AG04449 (cell line): ENCODE measurements at places on chromosomes 4 and X.

GRCh38 chr4:921830-922331, 10.2 kb downstream of the GAK start:
- DNase-seq, result no peak

- DNase-seq, result no peak
Observed at GRCh38 chrX:16476692-16477091, 173.3 kb upstream of the S100G start.

DNA sequence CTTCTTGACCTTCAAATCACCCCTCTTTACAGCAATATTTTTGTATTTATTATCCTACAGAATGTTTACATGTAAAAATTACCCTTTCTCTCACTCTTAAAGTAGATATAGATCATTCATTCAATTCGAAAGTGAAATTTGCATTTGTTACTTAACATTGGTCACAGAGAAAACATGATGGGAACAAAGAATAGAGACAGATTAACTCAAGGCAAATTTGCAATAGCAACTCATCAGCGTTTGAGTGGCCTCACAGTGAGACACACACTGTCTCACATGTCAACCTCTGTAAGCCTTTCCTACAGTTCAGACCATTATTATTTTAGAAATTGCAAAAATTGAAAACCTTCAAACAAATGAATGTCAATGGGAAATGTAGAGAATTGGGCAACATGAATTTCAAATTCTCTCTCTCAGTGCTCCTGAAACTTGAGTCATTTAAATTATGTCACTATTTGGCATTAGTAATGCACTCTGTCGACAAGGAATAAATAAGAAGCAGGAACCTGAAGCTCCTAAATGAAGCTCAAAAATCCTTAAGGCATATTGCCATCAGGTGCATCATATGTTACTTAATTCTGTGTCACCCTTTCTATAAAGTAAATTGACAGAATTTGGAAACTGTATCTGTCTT, 148.3 kb upstream of the ANXA10 start:
- no peak for DNase-seq

GRCh38 chr4:76779740-76780459, 118.0 kb downstream of the SOWAHB start:
- no peak for DNase-seq

- DNase-seq, result no peak
Observed at GRCh38 chr4:2649604-2650114, 106.5 kb downstream of the TNIP2 start.

DNA sequence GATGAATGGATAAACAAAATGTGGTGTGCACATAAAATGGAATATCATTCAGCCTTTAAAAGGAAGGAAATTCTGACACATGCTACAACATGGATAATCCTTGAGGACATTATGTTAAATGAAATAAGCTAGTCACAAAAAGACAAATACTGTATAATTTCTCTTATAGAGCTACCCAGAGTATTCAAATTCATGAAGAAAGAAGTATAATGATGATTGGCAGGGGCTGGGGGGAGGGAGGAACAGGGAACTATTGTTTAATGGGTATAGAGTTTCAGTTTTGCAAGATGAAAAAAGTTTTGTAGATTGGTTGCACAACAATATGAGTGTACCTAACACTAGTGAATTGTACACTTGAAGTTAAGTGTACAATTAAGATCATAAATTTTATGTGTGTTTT, 153.9 kb upstream of the STK26 start:
- DNase-seq, result no peak

DNA sequence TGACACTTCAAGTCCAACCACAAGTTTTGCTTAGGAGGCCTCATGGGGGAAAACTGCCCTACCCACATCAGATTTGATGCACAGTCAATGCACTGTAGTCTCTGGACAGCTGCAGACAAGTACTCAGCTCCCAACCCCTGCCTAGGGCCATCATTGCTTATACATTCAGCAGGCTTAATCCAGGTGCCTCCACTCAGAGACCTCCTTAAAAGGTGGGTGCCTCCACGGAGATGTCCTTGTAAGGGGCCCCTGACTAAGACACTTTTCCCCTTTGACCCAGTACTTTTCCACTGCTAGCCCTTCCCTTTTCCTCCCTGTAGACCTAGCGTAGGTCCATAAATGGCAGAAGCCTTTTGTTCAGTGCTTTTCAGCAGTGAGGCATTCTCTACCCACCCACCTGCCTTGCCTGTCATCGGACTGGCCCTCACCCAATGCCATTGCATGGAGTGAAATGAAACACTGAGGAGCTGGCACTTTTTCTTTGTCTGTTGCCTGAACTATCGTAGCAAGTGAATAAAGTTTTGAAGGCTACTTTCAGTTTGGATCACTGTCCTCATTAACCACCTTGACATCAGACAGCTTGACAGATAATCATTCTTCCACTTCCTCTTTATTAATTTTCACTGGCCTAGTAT, 23.8 kb upstream of the PLK4 start:
- DNase-seq, result peak; percentile 80

- no peak for DNase-seq
Observed at GRCh38 chrX:100263650-100264049, 146.4 kb downstream of the PCDH19 start.

GRCh38 chr4:85805891-85806290, 330.9 kb downstream of the ARHGAP24 start:
- DNase-seq, result no peak

- DNase-seq, result no peak
Observed at GRCh38 chr4:27084685-27085361, 224.2 kb downstream of the STIM2 start.

DNA sequence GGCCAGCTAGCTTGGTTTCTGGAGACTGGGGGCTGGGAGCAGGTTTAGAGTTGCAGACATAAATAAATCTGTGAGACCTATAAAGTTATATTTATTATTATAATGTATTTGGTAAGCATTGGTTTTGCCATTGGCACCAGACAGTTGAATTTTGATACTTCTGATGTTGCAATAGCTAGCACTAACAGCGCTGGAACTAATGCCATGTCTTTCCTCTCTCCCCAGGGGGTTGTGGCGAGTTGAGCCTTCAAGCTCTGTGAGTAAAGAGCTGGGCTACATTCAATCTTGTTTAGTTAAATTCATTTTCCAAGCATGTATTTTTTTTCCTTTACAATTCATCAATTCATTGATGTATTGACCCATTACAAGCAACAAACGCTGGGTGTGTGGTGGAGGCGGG, 358.7 kb upstream of the NR3C2 start:
- DNase-seq, result no peak

GRCh38 chr4:10809905-10810304, 125.3 kb upstream of the CLNK start:
- DNase-seq, result no peak

GRCh38 chr4:24843096-24843495, 47.7 kb downstream of the SOD3 start:
- no peak for DNase-seq

DNA sequence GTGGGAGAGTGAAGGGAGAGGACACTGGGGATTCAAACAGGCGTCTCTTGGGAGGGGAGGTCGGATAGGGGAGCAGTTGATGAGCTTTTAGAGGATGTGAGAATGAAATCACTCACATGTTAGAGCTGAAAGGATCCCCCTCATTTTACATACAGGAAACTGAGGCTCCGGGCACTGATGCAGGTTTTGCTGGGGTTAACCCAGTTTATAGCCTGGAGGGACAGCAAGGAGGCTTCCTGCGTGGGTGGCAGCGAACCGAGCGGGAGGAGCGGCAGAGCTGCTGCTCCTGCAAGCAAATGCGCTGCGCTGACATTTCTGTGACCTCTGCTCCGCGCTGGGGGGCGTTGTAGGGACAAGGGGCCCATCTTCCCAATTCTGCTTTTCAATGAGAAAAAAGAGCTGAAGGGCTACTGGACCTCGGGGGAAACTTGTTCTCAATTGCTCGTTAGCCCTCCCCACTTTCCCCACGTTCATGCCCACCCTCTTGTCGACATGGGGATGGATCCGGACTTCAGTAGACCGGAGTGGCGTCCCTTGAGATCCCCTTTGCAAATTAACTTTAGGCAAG, 1.2 kb upstream of the NEUROG2 start:
- DNase-seq, result no peak

DNA sequence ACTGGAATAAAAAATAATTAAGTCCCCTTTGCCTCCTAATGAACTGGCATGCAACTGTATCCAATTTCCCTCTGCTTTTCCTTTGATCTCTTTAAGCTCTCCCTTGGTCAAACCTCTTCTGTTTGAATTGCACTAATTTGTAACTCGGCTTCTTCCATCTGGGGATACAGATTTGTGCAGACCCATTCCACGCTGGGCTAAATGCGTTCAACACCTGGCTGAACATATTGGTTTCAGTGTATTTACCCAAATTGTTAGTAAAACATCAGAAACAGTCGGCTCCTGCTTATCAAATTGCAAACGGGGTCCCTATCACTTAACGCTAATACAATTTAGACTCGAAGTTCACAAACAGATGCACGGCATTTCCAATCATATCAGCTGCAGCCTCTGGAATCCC, 124.9 kb upstream of the TAPT1 start:
- no peak for DNase-seq

DNA sequence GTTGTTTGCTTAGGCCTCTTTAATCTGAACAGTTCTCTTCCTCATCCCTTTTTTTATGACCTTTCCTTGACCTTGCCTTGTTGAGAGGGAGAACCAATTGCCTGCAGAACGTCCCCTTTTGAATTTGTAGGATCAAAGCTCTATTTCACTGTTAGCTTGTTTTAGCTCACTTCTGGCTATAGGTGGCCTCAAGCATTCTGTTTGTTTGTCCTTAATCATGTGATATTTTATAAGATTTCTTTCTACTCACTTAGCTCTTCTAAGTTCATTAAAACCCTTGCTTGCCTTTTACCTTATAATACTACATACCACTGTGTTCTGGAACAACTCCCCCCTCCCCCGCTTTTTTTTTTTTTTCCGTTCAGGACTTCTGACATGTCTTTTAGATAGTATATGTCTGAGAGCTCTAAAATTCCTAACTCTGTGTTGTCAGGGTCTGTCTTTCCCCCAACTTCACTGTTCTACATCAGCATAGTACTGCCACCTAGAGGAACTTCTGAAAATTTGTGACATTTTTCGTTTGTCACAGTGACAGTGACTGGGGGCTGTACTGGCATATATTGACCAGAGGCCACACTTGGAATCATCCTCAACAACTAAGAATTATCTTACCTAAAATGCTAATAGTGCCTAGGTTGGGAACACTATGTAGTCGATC, 128.5 kb downstream of the LARP7 start:
- no peak for DNase-seq

GRCh38 chrX:103629318-103630170, 769 bp downstream of the TCEAL1 start:
- no peak for DNase-seq

GRCh38 chr4:89301902-89302301, 5.7 kb downstream of the GPRIN3 start:
- DNase-seq, result no peak

DNA sequence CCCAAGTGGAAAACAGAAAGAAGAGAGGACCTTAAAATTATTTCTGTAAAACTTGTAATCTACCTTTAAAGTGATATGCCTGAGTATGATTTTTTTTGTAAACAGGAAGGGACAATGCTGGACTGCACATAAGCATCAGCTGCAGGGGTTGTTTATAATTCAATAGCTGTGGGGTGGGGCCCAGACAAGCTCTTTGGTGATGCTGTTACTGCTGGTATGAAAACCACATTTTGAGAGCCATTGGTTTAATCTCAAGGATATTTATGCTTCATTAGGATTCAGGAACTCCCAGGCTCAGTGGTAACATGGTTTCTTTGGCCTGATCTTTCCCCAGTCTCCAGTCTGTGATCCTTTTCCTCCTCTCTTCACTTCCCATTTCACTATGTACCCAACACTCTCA, 34.3 kb upstream of the GRPR start:
- no peak for DNase-seq
